ENCODE measurements at places on chromosomes 7 and 10.
A peak's percentile ranks its signal among the peaks of the same experiment; 100 is the strongest.

DNA sequence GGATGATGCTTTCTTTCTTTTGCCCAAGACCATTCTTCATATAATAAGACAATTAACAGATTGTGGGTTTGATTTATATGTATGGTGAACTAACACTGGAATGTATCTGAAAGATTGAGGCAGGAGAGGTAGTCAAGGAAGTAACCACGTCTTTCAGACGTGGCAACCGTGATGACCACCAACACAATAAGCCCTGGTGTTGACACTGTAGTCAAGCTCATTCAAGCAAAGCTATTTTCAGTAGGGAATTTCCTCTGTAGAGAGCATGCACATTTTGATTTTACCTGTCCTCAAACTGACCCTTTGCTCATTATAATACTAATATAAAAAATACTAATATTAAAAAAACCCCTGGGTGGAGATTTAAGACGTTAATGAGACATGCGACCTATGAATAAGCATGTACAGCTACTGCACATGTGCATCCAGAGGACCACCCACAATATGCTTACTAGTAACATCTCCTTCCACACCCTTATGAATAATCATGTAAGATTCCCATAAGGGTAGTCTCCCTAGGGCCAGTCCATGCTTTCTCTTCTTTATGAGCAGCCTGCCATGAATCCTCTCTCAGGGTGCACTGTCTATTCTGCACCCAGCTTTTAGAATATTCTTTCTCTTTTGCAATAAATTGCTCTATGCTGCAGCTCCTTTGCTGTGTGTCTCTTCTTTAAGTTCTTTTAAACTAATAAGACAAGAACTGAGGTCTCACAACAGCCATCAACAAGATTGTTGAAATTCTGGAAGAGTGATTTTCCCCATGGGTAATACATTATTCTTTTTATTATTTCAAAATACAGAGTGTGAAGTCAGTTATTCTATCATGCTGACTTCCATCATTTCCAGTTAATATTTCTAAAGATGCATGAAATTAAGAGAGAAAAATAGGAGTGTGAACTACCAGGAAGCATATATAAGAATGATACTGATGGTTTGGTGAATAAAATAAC is 151.3 kb upstream of the NPVF start:
- no peak for DNase-seq

DNA sequence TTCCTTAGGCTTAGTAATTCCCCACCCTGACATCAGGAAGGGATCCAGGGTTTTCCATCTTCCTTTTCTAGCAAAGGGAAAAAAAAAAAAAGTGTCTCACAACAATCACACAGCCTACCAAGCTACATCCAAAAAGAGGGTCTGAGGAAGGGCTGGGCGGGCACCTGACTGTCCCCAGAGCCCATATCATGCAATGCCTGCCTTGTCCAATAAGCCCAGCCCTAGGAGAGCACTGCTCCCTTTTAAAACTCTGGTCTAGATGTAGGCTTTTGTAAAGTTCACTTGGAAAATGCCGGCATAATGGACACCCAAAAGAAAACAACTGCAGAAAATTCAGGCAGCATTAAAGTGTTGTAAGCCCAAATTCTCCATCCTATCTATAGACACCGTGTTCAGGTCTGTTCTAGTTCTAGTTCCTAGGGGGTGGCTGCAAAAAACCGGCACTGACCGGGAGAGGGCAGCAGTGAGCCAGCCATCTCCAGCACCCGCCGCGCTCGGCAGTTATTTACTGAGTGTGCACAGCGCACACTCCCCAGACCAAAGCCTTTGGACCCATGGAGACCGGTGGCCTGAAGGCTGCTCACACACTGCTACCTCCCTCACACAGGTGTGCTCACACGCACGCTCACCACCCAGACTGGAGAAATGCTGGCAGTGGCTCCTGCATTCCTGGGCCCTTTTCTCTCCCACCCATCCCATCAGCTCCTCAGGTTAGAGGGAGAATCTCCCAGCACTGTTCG is 48.7 kb downstream of the PODXL start:
- peak; percentile 65 for DNase-seq

- DNase-seq: peak; percentile 56
Observed at GRCh38 chr7:128347647-128348097, 4.0 kb upstream of the RBM28 start.

DNA sequence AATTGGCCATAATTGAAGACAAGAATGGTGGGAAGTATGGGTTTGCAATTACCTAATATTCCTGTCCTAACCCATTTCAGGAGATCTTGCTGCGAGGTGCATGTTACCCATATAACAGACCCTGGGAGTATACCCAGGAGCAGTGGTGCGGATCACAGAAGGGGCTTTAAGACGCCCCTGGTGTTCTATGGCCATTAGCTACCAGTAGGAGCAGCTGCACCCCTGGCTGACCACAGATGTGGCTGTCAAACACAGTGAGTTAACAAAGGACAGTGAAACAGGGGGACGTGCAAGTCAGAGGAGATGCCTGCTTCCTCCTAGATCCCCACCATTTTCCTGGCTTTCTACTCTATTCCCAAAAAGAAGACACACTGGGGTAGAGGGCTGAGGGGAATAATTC is 25.2 kb downstream of the AOC1 start:
- no peak for DNase-seq

GRCh38 chr7:44755698-44756627 is 7.3 kb downstream of the ZMIZ2 start:
- DNase-seq: no peak

- no peak for DNase-seq
Observed at GRCh38 chr10:11887381-11888227, 64.4 kb downstream of the PROSER2 start.

GRCh38 chr10:70890917-70891431 is 2.6 kb upstream of the PCBD1 start:
- no peak for DNase-seq

DNA sequence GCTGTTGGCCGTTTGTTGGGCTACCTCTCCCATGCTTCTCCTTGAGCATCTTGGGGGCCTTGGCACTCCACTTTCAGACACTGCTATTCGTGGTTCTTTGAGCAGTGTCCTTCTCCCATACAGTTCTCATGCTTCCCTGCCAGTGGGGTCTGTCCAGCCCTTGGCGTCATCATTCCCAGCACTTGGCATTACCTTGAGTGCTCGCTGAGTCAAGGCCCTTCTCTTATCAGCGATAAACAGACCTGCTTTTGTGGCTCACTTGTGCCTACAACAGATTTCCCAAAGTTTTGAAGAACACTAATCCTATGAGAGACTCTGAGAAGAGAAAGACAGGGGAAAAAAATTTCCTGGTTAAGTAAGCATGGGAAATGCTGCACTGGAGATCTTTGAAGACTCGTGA is 85.3 kb downstream of the NOC3L start:
- DNase-seq: no peak

- DNase-seq: no peak
Observed at GRCh38 chr10:49176310-49177268, 11.6 kb downstream of the TMEM273 start.

DNA sequence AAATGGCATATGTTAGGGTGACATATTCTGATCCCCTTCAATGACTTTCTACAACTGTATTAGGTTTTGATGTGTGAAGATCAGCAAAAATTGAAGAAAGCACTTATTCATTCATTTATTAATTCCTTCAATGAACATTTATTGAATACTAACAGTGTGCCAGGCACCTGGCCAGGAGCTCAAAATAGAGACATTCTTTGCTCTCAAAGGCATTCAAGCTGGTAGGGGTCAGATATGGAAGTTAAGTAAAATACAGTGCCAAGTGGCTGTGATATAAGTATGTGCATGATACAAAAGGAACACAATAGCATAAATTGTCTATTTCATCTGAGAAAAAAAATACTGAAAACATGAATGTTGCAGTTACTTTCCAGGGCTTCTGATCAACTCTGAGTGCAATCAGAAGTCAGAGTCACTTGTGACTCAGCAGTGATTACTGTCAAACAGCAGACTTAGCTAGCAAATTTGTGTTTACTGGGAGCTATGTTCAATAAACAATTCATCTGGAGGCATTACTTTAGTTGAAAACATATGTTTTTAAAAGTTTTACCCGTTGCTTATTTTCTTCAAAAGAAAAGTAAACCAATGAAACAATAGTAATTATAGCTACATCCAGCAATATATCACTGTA is 60.4 kb upstream of the CACNB2 start:
- no peak for DNase-seq

DNA sequence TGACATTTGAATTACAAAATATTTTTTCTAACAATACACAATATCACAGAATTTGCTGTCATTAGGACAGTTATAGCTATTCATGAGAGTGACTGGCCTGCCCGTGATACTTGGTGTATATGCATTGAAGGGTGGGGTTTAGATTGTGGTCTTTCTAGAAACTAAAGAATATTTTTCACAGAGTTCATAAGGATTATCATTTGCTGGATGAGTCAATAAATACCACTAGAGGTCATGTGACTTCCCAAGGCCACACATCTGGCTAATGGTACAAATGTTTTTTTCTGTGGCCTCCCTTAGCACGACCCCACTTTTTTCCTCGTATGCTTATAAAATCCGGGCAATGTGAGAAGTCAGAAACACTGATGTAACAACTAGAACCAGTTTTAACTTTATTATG is 5.2 kb downstream of the OPTN start:
- no peak for DNase-seq

GRCh38 chr10:7788639-7789286 is 786 bp downstream of the ATP5F1C start:
- DNase-seq: peak; percentile 21

DNA sequence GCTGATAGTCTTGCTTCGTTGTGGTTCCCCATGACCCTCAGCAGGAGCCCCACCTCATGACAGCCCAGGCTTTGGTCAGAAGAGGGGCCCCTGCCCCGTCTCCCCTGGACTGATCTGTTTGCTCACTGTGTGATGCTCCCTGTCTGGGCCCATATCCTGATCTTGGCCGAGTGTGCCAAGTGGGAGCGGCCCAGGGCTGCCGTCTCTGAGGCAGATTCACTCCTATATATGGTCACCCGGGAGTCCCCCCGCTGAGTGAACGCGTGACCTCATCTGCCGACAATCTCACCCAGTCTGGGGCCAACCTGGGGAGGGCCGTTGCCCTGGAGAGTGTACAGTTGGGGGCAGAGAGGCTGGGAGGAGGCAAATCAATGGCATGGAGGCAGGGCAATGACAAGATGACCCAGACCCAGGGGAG is 34.5 kb downstream of the PPIF start:
- no peak for DNase-seq

DNA sequence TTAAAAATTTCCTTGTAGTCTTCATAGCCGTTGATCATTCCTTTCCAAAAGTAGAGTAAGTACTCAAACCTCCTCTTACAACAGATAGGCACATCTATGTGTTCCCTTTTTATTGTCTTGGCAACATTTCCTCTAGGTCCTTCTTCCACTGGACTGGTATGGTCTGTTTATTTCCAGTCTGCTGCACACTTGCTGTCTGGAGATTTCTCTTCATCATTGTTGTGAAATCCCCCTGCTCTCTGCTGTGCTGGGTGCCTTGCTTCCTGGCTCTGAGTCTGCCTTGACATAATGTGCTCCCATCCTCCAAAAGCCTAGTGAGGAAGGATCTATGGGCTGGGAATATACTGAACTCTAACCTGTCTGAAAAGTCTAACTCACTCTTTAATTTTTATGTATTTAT is 545.3 kb upstream of the VSTM2A start:
- no peak for DNase-seq

- DNase-seq: peak; percentile 89
Observed at GRCh38 chr7:51263631-51264484, 52.8 kb downstream of the COBL start.

GRCh38 chr10:43673471-43673870 is 24.8 kb upstream of the ZNF32 start:
- no peak for DNase-seq

DNA sequence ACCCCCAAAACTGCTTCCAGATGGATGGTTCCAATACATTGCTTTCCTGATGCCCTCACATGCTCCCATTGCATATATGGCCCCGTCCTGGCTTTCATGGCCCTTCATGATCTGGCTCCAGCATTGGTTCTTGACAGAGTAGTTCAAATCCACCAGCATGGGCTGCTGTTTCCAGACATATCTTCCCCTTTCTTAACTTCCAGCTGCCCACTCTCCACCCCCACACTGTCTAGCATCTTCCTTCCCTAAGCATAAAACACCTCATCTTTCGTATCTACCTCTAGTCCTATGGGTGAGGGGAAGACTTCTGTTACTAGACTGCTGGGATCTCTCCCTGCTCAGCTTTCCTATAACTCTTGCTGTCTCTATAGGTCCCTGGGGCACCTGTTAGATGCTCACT is 13.2 kb upstream of the GOLGA7B start:
- no peak for DNase-seq

- peak; percentile 5 for DNase-seq
Observed at GRCh38 chr10:18437486-18437885, 213.9 kb downstream of the NSUN6 start.

- DNase-seq: no peak
Observed at GRCh38 chr10:290026-290725, 154.9 kb downstream of the ZMYND11 start.

- DNase-seq: no peak
Observed at GRCh38 chr10:35316218-35316967, 19.9 kb upstream of the CCNY start.

DNA sequence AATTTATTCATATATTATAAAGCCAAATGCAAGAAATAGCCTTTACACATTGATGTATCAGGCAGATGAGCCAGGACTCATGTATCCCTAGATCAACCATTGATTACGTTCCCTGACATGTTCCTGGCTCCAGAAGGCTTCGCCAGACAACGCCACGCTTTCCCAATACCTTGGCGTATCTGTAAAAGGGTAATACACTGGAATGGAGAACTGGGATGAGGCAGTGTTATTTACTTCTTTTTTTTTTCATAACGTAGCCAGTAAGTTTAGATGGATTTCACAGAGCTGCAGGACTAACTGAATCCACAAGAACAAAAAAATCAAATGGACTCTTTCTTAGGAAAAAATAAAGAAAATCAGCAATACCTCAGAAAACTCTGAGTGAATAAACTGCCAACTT is 588.1 kb upstream of the SEMA3D start:
- no peak for DNase-seq

DNA sequence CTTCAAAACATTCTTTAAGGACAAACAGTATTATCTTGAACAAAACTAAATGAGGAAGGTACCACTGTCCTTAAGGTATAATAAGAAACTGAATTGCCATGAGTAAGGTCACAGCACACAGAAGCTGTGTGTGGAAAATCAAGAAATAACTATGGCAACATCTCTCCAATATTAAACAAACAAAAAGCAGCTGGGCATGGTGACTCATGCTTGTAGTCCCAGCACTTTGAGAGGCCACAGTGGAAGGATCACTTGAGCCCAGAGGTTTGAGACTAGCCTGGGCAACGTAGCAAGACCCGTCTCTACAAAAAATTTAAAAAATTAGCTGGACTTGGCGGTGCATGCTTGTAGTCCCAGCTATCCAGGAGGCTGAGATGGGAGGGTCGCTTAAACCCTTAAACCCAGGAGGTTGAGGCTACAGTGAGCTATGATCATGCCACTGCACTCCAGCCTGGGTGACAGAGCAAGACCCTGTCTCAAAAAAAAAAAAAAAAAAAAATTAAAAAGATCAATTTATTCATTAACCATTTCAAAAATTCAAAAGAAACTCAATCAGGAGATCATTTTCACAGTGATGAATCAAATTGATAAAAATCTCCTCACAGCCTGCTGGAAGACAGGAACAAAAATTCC is 195.4 kb downstream of the SKIDA1 start:
- peak; percentile 52 for DNase-seq

- DNase-seq: no peak
Observed at GRCh38 chr7:140231771-140232491, 55.1 kb upstream of the KDM7A start.

GRCh38 chr7:38142736-38143135 is 35.3 kb upstream of the STARD3NL start:
- DNase-seq: no peak

Measured in T47D (cell line).